ENCODE measurements at places on chromosomes 4 and X.

DNA sequence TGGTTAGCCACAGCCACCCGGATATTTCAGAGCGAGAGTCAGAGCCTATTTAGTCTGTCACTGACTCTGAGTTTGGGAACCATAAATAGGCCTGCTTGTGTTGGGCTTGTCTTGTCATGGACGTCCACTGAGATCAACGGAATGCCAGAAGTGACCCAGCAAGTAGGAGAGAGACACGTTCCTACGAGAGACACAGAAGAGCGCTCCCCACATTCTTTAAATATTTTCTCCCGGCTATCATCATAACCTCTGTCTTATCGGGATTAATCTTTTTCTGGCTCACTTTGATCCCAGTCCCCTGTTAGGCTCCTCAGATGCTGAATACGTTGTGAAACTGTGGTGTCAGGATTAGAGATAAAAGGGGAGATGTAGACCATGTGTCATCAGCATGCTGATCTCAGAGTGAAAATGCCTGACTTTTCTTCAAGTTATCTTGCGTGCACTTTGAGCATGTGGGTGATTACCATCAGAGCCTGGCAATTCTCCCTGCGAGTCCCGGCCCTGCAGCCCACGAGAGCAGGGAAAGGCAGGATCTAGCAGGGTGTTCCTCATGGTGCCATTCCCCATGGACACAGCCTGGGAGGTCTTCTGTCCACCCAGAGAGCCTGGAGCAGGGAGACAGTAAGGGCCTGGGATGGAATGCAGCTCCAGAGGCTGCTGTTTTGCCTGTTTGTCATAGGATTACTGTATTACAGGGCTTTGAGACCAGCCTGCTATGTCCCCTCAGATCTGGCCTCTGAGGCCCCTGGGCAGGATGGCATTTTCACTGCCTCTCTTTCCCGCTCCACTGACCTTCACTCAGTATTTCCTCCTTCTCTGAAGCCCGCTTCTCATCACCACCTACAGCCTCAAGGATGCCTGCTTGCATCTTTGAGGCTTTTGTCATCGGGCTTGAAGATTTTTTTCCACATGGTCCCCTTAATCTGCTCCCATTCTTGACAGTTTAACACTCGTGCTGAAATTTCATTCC, 2.8 kb upstream of the TENM3 start:
- DNase-seq: no peak

DNA sequence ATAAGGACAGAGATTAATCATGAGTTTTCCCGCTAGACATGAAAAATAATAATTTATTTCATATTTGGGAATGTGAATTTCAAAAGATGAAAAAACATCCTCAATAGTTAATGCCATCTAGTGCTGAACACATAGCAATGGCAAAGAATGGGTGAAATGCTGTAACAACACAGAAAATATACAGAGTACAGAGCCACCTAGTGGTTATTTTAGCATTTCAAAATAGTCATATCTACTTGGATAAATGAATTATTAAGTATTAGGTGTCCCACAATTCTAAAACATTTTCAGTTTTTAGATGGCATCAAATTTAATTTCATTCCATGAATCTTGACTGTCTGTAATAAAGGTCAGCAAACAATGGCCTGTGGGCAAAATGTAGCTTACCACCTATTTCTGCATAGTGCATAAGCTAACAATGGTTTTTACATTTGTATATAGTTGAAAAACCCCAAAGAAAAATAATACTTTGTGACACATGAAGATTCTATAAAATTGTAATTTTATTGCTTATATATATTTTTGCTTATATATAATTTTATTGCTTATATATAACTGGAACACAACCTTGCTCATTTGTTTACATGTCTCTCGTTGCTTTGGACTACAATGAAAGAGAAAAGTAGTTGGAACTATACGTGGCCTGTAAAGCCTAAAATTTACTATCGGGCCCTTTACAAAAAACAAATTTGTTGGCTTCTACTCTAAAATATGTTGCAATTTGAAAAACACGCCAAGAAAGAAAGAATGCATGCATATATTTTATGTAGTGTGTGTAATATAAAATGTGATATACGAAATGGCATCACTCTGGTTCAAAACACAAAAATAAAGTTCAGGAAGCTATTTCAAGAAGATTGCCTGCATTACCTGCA, 99.1 kb upstream of the FAM47C start:
- no peak for DNase-seq

DNA sequence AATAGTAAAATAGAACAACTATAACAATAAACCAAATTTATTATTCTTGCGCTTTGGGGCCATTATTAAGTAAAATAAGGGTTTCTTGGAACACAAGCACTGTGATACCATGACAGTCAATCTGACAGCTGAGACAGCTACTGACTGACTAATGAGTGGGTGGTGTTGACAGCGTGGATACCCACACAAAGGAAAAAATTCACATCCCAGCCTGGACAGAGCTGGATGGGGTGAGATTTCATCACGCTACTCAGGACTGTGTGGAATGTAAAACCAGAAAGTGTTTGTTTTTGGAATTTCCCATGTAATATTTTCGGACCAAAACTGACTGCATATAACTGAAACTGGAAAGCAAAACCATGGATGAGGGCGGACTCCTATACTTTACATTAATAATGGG, 48.8 kb downstream of the IGFBP7 start:
- DNase-seq: no peak

GRCh38 chr4:177410566-177410965, 31.7 kb downstream of the AGA start:
- no peak for DNase-seq

GRCh38 chr4:71545168-71545567, 206.3 kb downstream of the SLC4A4 start:
- DNase-seq: no peak

- no peak for DNase-seq
Measured at GRCh38 chrX:53186351-53186750, 38.7 kb downstream of the KDM5C start.

DNA sequence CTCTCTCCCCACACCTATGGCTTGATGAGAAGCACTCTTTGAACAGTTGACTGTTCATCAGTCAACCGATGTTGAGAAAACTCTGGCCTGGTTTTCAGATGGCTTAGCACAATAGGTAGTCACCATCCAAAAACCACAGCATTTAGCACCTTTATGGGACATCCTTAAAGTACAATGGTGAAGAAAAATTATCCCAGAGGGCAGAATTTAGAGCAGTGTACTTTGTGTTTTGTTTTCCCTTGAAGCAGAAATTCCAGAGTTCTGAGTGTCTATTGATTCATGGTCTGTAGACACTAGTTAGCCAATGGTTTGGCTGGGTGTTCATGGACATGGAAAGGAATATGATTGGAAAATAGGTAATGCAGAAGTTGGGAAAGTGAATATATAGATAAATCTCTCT, 487.0 kb downstream of the PDHA2 start:
- DNase-seq: no peak

GRCh38 chrX:55919367-55920221, 202.0 kb downstream of the RRAGB start:
- no peak for DNase-seq

DNA sequence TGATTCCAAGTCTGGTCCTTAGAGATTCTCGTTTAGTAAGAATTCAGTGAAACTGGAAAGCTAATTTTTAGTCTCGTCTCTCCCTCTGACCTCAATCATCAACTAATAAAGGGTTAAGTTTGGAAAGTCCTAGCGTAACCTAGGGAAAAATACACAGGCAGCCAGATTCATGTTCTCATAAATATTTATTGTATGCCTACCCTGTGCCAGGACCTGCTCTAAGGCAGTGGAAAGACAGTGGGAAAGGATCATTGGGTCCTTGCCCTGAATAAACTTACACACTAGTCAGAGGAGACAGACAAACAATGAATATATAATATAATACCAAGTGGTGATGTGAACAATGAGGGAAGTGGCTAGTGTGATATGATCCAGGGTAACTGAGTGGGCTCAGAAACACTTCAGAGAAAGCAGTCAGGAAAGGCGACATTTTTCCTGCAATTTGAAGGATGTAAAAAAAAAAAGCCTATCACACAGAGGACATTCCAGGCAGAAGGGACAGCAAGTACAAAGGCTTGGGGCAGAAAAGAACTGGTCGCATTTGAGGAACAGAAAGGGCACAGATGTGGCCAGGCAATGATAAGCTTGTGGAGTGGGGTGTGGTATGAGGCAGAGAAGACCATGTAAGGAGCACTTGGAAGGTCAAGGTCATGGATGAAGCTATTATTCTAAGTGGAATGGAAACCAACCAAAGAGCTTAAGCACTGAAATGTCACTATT, 128.8 kb downstream of the AMELX start:
- no peak for DNase-seq

GRCh38 chrX:130878350-130879341, 24.4 kb downstream of the ENOX2 start:
- DNase-seq: no peak

GRCh38 chr4:41361794-41362526, 105.2 kb downstream of the UCHL1 start:
- DNase-seq: no peak

DNA sequence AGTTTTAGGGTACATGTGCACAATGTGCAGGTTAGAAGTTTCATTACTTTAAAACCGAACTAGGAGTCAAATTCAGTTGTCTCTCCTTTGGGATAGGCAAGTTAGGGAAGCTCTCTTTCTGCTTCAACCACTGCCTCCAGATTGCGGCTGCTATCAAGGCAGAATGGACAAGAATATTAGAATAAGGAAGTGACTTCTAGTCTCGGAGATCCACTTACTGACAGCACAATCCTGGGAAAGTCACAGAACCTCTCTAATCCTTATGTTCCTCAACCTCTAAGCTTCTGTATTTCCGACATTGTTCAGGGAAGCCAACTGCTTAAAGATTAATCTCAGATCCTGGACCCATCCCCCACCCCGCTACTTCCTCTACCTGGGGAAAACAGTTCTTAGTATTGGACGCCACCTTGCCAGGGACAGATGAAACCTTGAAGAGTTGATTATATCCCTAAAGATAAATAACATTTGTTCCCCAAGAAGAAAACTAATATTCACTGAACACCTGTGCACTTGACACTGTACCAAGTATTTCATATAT, 2.1 kb downstream of the NUP62CL start:
- no peak for DNase-seq

DNA sequence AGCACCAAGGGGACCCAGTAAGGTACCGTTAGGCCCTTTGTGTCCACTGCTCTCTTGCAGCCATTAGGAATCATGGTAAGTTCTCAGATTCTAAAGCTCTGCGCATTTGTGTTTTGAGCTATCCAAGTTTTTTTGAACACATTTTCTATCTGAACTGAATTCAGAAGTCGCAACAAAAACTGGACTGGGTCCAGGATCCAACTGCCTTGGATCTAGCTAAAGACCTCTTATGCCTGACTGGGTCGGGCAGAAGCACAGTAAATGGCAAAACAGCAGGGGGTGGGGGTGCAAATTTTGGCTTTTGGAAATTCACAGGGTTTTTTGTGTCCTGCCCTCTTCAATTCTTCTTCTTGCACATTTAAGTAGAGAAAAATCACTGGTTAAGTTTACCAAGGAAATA, 30.0 kb downstream of the RCHY1 start:
- DNase-seq: no peak

- no peak for DNase-seq
Measured at GRCh38 chr4:168128601-168129000, 36.3 kb downstream of the ANXA10 start.

DNA sequence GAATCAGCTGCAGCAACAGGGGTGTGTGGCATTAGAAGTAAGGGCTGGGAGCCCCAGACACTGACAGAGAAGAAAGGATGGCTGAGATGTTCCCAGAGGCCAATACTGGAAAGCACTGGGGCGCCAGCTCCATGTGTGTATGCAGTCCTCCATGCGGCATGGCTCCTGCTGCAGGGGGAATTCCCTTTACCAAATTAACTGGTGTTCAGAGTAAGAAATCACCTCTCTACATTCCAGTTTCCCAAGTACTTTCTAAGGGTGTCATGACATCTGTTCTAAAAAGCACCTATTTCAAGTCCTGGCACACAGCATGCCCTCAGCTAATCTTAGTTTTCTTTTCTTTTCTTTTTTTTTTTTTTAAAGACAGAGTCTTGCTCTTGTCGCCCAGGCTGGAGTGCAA, 98.0 kb downstream of the MAML3 start:
- DNase-seq: no peak

GRCh38 chr4:76535603-76536372, 100.8 kb downstream of the SHROOM3 start:
- DNase-seq: no peak

- DNase-seq: no peak
Measured at GRCh38 chrX:55490121-55490520, 473 bp upstream of the USP51 start.

GRCh38 chrX:9518051-9518450, 53.2 kb downstream of the TBL1X start:
- DNase-seq: no peak

DNA sequence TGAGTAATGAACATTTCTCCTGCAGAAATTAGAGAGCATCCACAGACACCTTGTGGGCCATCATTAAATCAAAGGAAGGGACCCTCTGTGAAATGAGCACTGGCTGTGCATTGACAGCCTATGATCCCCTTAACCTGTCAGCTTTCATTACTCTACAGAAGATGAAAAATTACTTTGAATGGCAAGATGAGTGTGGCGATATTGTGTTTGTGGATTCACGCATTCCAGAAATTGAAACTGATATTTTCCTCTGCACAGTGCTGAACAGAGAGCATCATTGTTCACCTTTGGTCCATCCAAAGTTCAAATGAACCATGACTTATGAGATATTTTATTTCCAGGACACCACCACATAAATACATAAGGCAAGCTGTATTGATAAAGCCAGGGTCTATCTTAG, 374.8 kb upstream of the ANXA10 start:
- no peak for DNase-seq

DNA sequence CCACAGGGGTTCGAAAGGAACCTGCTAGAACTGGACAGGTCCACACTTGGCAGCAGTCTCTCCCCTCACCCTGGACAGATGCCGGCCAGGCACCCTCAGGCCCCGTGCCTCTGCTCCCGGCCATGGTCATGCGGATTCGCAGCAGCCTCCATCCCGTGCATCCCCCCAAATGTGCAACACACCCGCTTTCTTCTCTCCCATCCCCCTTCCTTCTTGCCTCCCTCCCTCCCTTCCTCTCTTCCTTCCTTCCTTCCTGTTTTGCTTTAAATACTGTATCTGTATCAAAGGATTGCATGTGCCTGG, 35.0 kb upstream of the HMX1 start:
- no peak for DNase-seq

Data from stimulated activated CD4-positive, alpha-beta T cell treated with anti-CD3 and anti-CD28 coated beads, TNF-alpha, amount 100 ng/mL, for 48 hours (primary cell).